Activated T-helper 17 cell treated with anti-CD3 and anti-CD28 coated beads, Interleukin-2, amount 50 U/mL, for 72 hours (primary cell): ENCODE measurements at places on chromosomes 11 and 22. TPM values are rescaled to one million over a fixed set of nuclear protein-coding genes. Genes with fewer than 3 reads are reported as not detected.

DNA sequence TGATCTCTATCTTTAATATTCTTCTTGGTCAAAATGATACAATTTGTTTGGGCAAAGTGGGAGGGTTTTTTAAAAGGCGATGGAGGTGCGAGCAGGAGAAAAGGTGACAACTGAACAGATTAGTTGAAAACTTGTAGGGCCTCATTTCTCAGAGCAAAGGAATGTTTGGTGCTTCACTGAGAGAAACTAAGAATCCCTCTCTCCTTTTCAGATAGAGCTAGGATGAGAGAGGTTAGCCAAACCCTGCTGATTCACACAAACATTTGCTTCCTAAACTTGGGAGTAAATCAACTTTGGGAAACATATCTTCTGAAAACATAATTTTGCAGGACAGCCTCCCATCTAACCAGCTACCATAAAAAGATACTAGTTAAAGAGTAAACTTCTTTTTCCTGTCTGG lies 57.0 kb downstream of the PHF21A start:
- ATAC-seq, result no peak

Gene ANO5
- total RNA-seq, result 0.22 TPM

Gene POU2F3
- total RNA-seq, result 0.13 TPM

DNA sequence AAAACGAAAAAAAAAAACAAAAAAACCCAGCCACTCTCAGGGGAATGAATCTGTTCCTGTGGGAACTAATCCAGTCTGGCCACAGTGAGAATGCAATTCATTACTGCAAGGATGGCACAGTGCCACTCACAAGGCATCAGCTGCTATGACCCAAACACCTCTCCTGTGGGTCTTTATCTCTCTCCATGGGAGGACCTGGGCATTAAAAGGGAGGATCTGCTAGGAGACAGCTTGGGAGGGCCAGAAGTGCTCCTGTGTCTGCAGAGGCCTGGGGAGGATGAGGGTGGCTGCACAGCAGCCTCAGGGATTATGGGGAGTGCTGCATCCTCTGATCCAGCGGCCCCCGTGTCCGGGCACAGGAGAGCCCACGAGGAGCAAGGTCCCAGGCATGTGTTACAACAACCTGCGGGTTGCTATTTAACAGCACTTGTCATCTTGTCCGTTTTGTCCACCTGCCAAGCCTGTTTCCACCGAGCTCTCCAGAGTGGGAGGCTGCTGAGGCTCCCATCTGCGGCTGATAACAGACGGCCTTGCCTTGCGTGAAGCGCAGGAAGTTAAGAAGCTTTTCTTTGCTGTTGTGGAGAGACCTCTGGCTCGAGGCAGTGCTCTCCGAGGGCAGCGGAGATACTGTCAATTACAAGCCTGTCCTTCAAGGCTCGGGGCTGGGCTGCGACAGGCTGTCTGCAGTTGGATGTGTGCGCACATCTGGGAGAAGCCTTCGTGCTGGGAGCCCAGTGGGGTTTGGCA lies 97.7 kb downstream of the NXPE2 start:
- ATAC-seq, result no peak

GRCh38 chr11:62025487-62026105 lies 58.2 kb upstream of the FTH1 start:
- peak; percentile 94 for ATAC-seq

- peak; percentile 92 for ATAC-seq
Observed at GRCh38 chr11:117238221-117238620, 5.8 kb downstream of the RNF214 start.

Gene MMP12
- 0.22 TPM for total RNA-seq

GRCh38 chr11:79304599-79305212 lies 136.1 kb downstream of the TENM4 start:
- ATAC-seq, result peak; percentile 21

Gene TEX54
- 0.82 TPM for total RNA-seq

- no peak for ATAC-seq
Observed at GRCh38 chr11:30775233-30775522, 189.0 kb upstream of the MPPED2 start.

DNA sequence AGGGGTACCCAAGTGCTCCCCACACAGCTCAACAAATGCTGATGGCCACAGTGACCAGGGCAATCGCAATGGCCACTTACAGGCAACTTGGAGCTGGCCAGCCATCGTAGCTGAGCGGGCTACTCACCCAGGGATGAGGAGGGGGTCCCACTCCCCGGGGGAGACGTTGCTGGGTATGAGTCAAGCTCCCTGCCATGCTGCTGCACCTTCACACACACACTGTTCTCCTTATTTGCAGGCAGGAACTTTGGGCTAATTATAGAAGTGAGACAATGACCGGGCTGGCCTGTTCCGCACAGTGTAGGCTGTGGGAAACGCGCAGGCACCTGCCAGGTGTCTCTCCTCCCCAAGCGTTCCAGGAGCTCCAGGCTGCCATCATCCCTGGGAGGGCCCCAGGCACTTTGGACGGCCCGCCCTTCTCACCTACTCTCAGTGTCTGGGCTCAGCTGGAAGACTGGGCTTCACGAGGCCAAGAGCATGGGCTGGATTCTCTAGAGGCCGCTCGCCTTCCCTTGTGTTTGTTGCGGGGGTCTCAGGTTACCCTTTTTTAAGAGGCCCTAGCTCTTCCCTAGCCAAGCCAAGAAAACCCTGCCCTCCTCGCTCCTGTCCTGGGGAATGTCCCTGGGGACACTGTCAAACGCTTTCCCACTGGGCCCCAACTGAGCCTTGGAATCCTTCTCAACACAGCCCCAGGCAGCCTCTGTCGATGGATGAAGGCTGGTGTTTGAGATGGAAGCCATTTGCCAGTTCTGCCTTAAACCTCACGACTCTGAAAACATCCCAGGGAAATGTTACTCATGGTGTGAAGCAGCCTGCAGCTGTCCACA lies 73.0 kb downstream of the RTL6 start:
- ATAC-seq, result no peak

Gene LDHAL6A
- not detected for total RNA-seq

GRCh38 chr11:6745465-6746015 lies 26.2 kb downstream of the OR2AG2 start:
- peak; percentile 56 for ATAC-seq

GRCh38 chr22:17627961-17628405 lies 566 bp downstream of the ATP6V1E1 start:
- ATAC-seq, result no peak

DNA sequence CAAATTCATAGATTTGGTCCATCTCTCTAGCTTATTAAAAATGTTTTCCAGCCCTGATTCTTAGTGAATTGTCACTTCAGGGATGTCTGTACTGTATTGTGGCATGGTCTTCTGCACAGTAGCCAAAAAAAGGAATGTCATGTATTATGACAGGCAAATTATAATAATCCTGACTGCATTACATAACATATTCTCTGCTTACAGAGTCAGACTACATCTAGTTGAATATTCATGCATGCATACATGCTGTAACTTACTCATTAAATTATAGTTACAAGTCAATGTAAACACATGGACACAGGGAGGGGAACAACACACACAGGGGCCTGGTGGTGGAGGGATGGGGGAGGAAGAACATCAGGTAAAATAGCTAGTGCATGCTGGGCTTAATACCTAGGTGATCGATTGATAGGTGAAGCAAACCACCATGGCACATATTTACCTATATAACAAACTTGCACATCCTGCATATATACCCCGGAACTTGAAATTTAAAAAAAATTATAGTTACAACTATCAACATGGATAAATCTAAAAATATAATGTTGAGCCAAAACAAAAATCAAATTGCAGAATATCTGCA lies 31.5 kb upstream of the SMCO4 start:
- no peak for ATAC-seq

Gene OR6T1
- total RNA-seq, result not detected

DNA sequence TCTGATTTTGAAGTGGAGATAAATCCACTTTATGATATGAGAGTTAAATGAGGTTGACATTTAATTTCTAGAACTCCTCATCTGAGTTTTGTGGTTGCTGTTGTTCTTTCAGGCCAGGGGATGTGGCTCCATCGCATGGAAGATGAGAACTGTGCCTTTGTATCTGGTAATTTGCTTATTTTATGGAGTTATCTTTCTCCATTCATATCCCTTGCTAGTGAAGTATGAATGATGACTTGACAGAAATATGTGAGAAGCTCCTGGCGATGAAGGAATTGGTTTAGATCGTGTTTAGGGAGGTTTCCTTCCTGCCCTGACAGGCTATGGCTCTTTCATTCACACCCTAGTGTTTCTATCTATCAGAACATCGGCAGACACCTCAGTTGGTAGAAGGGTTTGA lies 393.7 kb downstream of the ETS1 start:
- ATAC-seq, result no peak

- no peak for ATAC-seq
Observed at GRCh38 chr11:76694664-76695063, 24.1 kb upstream of the LRRC32 start.

GRCh38 chr22:48478529-48479265 lies 1349.0 kb downstream of the BRD1 start:
- ATAC-seq, result no peak

GRCh38 chr22:19713650-19714311 lies 522 bp upstream of the SEPTIN5 start:
- no peak for ATAC-seq
